Sciatic nerve (tissue), 2 donors: ENCODE measurements at places on chromosomes 7 and 10.

DNA sequence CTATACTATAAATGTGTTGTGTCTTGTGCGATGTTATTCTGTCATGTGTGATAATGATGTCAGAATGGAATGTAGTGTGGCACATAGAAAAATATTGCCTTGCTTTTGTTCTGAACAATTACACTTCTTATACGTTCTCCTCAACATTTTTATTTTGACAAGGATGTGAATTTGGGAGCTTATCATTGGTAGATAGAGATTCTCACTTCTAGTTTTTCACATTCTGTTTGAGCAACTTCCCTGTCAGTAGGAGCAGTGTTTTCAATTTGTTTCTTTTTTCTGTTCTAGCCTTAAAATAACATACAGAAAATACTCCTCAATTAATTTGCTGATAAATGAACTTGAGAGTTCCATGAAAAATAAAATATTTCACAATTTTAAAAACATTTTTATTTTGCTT is 17.6 kb downstream of the SUN3 start:
- DNase-seq: no peak

- no peak for DNase-seq
Observed at GRCh38 chr10:119468542-119469324, 73.8 kb downstream of the RGS10 start.

- DNase-seq: no peak
Observed at GRCh38 chr10:10870523-10871241, 147.0 kb upstream of the CELF2 start.

DNA sequence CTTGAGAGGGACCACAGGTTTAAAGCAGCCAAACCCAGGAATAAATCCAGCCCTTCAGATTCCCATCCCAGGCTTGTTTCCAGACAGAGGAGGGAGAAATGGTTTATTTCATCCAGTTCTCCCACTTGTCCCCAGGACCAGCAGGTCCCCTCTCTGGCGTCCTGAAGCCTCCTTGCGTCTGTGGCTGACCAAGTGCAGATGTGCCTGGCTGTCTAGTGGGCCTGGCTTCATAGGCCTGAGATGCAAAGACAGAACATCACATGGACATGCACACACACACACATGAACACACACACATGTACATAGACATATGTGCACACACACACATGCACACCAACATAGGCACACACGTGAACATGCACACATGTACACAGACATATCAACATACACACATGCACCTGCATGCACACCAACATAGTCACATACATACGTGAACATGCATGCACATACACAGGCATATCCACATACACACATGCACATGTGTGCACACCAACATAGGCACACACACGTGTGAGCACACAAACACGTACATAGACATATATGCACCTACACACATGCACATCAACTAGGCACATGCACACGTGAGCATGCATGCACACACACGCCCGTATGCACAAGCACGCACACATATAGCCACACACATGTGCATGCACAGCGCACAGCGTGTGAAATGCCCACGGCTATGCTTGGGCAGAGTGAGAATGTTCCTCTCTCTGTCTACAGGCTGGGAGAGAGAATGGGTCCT is 10.7 kb downstream of the FOXL3 start:
- no peak for DNase-seq

DNA sequence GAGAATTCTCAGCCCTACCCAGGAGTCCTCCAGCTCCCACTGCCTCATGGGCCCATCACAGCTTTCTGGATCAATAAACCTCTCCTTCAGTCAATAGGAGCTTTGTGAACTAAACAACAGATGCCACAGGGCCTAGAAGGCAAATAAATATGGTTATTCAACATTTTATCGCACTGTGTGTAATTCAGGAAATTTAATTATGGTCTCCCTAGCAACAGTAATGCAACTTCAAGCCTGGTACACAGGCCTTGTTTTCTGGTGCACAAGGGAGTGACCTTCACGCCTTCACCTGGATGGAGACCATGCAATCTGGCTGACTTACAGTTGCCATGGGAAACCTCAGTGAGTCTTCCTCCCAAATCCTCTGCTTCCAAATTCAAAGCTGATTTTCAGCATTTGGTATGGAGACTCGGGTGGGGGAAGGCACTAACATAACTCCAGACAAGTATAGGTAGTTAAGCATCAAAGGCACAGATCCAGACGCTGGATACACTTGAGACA is 441.0 kb upstream of the NPVF start:
- DNase-seq: no peak
